ENCODE measurements at places on chromosomes 5 and 9.
A peak's percentile ranks its signal among the peaks of the same experiment; 100 is the strongest.

GRCh38 chr9:99977033-99977792, 70.8 kb downstream of the STX17 start:
- no peak overlapping the region for H3K27ac ChIP-seq
- H3K4me1 ChIP-seq, result no peaks in the 10 kb centered on the region
- 0 out of 2 replicates have a peak, but pooled peaks cover 6% of the 10 kb centered on the region for H3K36me3 ChIP-seq
- no peak for DNase-seq

- peak overlapping the region; percentile 94 for H3K27ac ChIP-seq
- peak overlapping the region; percentile 21 for H3K4me3 ChIP-seq
- DNase-seq, result peak; percentile 87
- H3K36me3 ChIP-seq, result no peaks in the 10 kb centered on the region
- no peaks in the 10 kb centered on the region for H3K27me3 ChIP-seq
These were observed 32.2 kb downstream of the BHMT start for GRCh38 chr5:79143684-79144379.

- peaks cover 7% of the 10 kb centered on the region for H3K36me3 ChIP-seq
- H3K4me1 ChIP-seq, result no peaks in the 10 kb centered on the region
- no peak overlapping the region for H3K4me3 ChIP-seq
- no peaks in the 10 kb centered on the region for H3K27me3 ChIP-seq
- H3K27ac ChIP-seq, result no peak overlapping the region
These were observed 14.9 kb downstream of the NR2F1-AS1 start for GRCh38 chr5:93566091-93566490.

GRCh38 chr9:105038051-105038450, 110.1 kb upstream of the ABCA1 start:
- no peak overlapping the region for H3K27ac ChIP-seq
- no peak for DNase-seq
- H3K36me3 ChIP-seq, result no peaks in the 10 kb centered on the region
- H3K4me3 ChIP-seq, result no peak overlapping the region

GRCh38 chr5:115456056-115456455, 88.5 kb downstream of the FEM1C start:
- peaks cover 47% of the 10 kb centered on the region for H3K4me1 ChIP-seq
- no peaks in the 10 kb centered on the region for H3K36me3 ChIP-seq
- no peak for DNase-seq
- no peaks in the 10 kb centered on the region for H3K27me3 ChIP-seq

- no peaks in the 10 kb centered on the region for H3K4me1 ChIP-seq
- H3K36me3 ChIP-seq, result no peaks in the 10 kb centered on the region
- H3K4me3 ChIP-seq, result no peak overlapping the region
- no peak for DNase-seq
These were observed 59.0 kb downstream of the MAP1B start for GRCh38 chr5:72166070-72166979.

GRCh38 chr9:9792144-9792857, 820.5 kb downstream of the PTPRD start:
- no peaks in the 10 kb centered on the region for H3K27me3 ChIP-seq
- H3K4me3 ChIP-seq, result no peak overlapping the region
- no peaks in the 10 kb centered on the region for H3K36me3 ChIP-seq
- no peaks in the 10 kb centered on the region for H3K4me1 ChIP-seq
